ENCODE measurements at places on chromosomes 5 and 9.

GRCh38 chr9:135002336-135002735, 84.6 kb upstream of the FCN1 start:
- DNase-seq, result no peak

GRCh38 chr5:102799017-102799416, 43.9 kb downstream of the PAM start:
- no peak for DNase-seq

DNA sequence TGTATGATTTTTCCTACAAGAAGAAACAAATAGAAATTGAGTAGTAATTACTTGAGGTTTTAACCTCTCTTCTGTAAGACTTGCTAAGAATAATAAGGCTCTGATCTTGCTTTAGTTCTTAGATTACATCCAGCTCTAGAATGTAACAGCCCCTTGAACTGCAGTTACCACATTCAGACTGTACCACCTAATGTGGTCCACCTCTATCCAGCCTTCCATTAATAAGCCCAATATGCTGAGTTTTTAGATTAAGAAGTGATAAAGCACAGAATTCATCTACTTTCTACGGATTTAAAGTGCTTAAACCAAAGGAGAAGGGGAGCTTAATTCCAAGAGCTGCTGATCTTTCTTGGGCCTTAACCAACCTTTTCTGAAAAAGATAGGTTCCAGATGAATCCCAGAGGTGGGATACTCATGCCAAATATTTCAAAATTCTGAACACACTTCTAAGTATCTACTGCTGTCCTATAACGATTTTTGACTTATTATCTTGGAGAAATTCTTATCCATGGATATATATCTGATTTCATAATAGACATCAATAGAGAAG, 131.5 kb downstream of the ZNF608 start:
- DNase-seq, result no peak

- peak; percentile 69 for DNase-seq
Observed at GRCh38 chr5:1294835-1295649, at the start of gene TERT. Gene TERT, minus strand, starts transcription at chr5:1295068. Its CDS starts 79 bp downstream, at chr5:1294989.

GRCh38 chr9:122016744-122017143, 76.4 kb downstream of the TTLL11 start:
- DNase-seq, result no peak

DNA sequence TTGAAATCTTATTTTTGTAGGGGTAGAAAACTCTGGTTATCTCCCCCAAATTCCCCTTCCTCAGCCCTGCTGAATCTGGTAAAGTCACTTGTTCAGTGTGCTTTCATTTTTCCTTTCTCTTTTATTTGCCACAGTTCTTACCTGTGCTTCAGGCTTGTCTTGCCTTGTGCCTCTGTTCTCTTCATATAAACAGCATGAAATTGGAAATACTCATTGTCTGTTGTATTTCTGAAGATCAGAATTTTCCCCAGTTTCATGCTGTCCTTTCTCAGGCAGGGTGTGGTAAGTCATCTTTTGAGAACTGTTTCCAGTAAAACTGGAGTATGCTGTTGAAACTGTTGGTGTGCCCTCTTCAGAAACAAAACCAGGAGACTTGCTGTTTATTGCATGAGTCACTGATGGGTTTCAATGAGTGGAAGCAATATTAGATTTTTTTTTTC, 7.0 kb downstream of the PAM start:
- DNase-seq, result no peak

GRCh38 chr9:23643656-23644258, 182.3 kb downstream of the ELAVL2 start:
- DNase-seq, result no peak

Measured in activated naive CD4-positive, alpha-beta T cell (primary cell).